ENCODE measurements at places on chromosomes 6 and 20. TPM values are rescaled to one million over a fixed set of nuclear protein-coding genes. Genes with fewer than 3 reads are reported as not detected.

The SNAP91 gene
- 0.49 TPM for total RNA-seq

The HLA-DOB gene
- total RNA-seq = 0.87 TPM

The GINS1 gene
- total RNA-seq = 8.6 TPM

The RAET1L gene
- not detected for total RNA-seq

The VWA7 gene
- total RNA-seq = 5.9 TPM

The OLIG3 gene
- total RNA-seq = not detected
